Choroid plexus epithelial cell (primary cell): ENCODE measurements at places on chromosomes 1 and 21.

GRCh38 chr1:29650476-29650875 is 414.2 kb downstream of the PTPRU start:
- no peak for DNase-seq

DNA sequence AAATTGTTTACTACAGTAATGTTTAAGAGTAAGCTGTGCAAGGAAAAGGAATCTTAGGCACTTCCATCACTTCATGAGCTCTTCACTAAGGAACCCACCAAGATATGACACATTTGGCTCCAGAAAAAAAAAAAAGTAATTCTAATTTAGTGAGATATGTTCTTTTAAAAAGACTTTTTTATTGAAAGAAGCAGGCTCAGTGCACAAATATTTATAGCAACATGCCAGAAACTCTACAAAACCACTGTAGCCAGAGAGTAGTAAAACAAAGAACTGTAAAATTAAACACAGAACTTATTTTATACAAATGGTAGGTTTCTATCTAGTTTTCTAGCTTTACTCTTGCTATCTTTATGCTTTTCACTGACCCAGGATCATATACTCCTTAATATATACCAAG is 434.6 kb upstream of the ADGRL2 start:
- no peak for DNase-seq

GRCh38 chr1:15141935-15142539 is 11.5 kb upstream of the TMEM51 start:
- DNase-seq: peak; percentile 24

DNA sequence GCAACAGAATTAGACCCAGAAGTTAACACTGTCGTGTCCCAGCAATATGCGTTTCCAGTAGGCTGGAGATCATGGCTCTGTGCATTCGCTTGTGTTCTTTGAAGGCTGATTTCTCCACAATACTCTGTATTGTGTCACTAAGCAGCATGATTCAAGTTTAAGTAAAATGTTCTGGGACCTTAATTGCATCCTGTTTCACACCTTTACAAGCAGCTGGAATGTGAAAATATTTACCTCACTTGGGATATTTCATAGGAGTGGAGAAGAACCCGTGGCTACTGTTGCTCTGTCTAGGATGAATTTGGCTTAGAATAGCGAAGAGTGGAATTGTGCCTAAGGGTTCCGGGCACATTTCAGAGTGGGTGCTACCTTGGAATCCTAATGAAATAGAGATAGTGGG is 6.3 kb downstream of the PTGFRN start:
- no peak for DNase-seq

- DNase-seq: peak; percentile 31
Observed at GRCh38 chr1:204255966-204256365, 42.2 kb upstream of the GOLT1A start.

DNA sequence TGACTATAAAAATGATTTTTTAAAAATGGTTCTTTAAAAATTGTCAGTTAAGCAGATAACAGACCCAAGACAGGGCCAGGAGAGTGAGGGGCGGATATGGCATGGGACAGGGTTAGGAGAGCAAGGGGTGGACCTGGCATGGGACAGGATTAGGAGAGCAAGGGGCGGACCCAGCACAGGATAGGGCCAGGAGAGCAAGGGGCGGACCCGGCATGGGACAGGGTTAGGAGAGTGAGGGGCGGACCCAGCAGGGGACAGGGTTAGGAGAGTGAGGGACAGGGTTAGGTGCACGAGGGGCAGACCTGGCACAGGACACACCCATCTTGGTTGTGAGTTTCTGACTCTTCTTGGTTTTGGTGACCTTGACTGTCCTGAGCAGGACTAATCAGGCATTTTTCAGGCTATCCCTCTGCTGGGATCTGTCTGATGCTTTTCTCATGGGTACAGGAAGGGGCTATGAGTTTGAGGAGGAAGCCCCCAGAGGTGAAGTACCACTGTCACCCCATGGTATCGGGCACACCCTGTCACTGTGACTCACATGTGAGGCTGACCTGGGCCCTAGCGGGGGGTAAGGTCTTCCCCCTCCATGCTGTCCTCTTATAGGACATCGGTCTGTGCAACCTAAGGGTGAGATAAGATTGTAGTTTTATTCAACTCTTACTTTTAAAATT is 159.0 kb upstream of the COL6A1 start:
- no peak for DNase-seq

GRCh38 chr1:7770669-7770996 is 463 bp upstream of the VAMP3 start:
- DNase-seq: peak; percentile 4

GRCh38 chr21:20618878-20619277 is 379.3 kb upstream of the NCAM2 start:
- DNase-seq: peak; percentile 10

DNA sequence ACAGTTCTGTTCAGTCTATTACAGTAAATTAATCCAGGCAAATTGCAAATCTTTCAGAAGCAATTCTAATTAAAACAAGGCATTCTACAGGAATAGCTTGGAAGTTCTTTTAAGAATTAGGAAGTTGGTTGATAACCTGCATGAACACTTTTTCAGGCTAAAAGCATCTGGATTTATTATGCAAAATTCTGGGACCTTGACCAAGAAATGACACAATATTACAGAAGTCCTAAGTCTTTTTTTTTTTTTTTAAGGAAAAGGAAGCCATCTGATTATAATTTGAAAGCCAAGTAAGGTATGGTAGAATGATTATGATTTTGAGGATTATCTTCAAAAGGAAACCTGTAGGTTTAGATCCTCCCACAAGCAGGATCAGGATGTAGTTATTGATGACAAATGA is 74.7 kb upstream of the KCNK2 start:
- DNase-seq: no peak

- peak; percentile 74 for DNase-seq
Observed at GRCh38 chr1:5891736-5892135, 100.5 kb downstream of the NPHP4 start.

GRCh38 chr1:88466899-88467580 is 217.0 kb upstream of the PKN2 start:
- no peak for DNase-seq

- no peak for DNase-seq
Observed at GRCh38 chr1:190416239-190416638, 61.4 kb downstream of the BRINP3 start.

DNA sequence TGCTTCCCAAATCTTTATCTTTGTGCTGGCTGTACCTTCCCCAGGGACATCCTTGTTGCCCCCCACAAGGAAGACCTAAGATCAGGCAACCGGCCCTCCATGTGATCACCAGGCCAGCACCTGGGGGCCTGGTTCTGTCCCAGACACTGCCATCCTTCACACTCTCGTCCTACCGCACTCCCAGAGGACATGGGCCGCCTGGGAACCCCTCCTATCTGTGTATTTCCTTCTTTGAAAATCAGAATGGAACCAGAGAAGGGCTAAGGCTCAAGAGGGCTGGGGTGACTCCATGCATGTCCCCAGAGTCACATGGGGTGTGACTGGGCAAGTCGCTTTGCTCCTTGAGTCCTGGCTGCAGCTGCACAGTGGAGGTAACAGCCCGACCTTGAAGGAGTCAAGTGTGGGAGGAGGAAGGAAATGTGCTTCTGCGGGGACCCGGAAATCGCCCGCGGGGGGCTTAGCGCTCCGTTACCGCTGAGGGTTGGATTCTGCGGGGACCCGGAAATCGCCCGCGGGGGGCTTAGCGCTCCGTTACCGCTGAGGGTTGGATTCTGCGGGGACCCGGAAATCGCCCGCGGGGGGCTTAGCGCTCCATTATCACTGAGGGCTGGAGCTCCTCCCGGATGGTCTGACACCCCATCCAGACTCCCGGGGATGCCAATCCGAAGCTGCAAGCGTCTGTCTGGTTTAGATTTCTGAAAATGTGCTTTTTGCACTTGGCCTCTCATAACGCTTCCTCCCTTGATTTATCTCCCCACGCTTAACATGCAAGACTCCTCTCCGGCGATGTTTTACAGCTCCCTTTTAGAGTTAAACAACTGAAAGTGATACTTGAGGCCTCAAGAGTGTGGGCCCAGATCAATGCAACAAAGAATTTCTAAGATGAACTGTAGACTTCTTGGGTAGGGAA is 278.9 kb downstream of the NPHP4 start:
- no peak for DNase-seq
